CD8-positive, alpha-beta memory T cell (primary cell): ENCODE measurements at places on chromosomes 1 and 21.
A peak's percentile ranks its signal among the peaks of the same experiment; 100 is the strongest.

DNA sequence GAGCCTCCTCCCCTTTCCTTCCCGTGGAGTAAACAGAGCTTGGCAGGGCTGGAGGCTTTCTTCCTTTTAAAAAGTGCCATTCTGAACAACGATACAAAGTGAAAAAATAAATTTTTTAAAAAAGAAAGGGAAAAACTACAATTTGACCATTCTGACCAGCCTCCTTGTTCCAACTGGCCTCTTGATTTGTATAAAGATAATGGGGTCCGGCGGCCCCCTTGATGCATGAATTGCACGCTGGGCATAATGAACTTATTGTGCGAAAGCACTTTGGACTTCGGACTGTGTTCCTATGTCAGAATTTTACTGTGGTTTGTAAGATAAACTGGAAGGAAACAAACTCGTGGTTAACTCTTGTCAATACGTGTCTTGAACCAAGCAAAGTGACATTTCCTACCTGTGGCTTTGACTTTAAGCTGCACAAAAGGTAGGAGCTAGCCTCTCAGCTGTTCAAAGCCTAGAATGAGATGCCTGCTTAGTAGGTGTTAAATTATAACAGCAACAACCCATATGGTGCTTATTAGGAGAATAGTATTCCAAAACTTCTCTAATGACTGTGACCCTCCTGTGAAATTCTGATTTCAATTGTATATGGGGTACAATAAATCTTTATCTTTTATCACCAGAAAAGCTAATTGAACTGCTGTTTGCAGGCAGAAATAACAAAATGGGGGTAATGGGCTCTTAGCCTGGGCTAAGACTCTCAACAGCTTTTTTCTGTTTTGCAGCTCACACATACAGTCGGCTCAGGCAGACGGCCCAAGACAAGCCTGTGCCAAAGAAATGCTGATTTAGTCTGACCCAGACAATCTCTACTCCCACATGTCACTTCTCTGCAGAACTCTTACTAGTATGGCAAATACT is 9.3 kb downstream of the IRF2BP2 start:
- DNase-seq: no peak

DNA sequence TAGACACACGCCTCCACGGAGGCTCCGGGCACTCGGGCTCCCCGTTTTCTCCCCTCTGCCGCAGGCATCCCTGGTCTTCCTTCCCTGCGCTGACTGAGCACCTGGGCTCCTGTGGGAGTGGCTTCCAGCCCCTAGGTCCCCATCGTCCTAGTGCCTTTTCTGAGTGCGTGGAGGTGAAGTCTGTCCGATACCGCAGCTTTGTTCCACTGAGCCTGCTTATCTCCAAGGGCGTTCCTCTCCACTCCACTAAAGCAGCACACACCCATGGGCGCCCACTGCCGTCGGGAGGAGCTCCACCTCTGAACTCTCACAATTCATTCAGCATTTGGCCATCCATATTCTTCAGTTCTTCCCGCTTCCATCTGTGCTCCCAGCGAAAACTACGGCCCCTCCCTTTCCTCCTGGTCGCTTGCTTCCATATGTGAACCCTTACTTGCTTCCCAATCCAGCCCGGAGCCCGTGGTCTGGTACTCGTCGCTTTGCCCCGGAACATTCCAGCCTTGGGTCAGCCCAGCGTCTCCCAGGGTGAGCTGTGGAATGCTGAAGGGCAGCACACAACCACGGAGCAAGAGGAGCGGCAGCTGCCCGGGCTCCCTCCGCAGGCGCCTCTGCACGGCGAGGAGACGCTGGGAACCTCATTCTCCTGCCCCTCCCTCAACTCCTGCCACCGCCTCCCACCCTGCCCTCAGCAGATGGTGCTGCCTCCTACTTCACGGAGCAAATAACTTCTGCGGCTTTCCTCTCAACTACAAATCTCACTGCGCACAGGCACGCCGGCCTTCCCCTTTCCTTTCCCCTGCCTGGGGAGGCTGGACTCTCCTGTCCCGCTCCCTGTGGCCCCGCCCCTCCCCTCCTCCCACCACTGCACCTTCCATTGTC is 27.5 kb downstream of the ATP8B2 start:
- DNase-seq: peak; percentile 45

GRCh38 chr1:225873281-225873850 is 8.8 kb downstream of the TMEM63A start:
- no peak for DNase-seq

GRCh38 chr21:31730712-31731055 is 1.2 kb downstream of the SCAF4 start:
- no peak for DNase-seq

- no peak for DNase-seq
Observed at GRCh38 chr1:150009604-150010392, 728 bp downstream of the OTUD7B start.

DNA sequence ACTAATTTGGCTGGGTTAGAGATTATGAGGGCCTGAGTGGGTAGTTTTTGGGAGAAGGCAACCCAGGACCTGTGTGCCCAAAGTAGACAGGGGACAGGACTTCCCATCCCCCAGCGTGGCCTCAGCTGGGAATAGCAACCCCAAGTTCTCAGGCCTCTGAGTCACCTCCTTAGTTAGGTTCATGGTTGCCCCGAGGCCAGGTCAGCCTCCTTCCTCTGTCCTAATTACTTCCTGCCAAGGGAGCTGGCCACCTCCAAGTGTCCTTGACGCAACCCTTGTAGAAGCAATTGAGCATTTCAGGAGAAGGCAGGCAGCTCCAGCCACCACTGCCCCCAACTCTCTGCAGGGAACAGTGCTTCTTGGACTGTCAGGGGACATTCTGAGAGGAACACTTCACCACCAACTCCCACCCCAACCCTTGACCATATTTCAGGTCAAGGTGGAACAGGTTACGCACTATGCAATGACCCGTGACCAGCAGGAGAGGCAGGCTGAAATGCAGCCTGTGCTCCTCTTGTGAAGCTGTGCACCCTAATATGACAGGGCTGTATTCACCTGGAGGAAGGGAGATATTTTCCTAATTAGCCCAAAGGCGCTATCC is 5.1 kb upstream of the NT5C1A start:
- no peak for DNase-seq

GRCh38 chr1:14524826-14525636 is 73.5 kb upstream of the KAZN start:
- DNase-seq: no peak

DNA sequence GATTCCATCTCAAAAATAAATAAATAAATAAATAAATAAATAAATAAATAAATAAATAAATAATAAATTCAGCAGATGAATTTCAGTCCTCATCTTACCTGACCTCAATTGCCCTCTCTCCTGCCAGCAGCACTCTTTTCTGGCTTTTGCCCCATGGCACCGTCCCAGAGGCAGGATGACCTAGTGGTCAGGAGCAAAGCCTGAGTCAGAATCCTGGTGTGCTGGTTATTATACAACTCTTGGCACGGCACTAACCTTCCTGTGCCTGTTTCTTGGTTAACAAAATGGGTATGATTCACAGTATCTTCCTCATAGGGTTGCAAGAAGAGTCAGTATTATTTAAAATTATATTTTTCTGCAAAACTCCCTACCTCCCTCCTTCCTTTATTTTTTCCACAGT is 43.0 kb downstream of the NKAIN1 start:
- DNase-seq: no peak

- no peak for DNase-seq
Observed at GRCh38 chr1:52460694-52461093, 56.3 kb downstream of the PRPF38A start.

GRCh38 chr21:27220416-27220815 is 253.5 kb upstream of the ADAMTS5 start:
- no peak for DNase-seq

GRCh38 chr1:61070054-61070453 is 12.3 kb upstream of the NFIA start:
- DNase-seq: no peak

- no peak for DNase-seq
Observed at GRCh38 chr1:6473974-6474814, 8.2 kb upstream of the TNFRSF25 start.

GRCh38 chr1:168365719-168366479 is 85.2 kb downstream of the TBX19 start:
- DNase-seq: no peak

- DNase-seq: no peak
Observed at GRCh38 chr1:244789731-244790130, 45.7 kb upstream of the COX20 start.

DNA sequence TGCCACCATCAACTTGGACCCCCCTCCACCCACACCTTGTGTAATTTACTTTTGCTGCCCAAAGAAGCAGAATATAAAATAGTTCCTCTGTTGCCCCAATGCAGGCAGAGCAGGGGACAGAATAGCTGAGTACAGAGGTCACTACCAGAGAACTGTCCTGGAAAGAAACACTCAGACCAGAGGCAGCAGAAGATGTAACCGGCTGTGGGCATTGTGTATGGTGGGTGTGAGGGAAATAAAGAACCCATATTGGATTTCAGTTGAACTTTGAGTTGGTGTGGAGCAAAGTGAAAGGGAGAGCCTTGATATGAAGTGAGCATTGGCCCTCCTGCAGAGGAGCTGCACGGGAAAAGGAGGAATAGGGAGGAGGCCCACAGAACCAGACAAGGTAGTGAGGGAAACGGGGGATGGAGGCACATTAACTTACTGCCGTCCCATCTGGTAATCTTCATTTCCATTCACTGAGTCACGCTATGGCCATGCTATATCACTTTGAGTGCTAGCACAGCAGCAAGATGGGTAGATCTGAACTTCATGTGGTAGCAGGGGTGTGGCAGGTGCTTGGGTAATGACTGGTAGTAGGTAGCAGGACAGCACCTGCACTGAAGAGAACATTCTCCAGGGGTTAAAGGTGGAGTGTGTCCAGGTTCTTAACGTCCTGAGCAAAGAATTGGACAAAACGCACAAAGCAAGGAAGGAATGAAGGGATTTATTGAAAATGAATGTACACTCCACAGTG is 56.3 kb upstream of the FBXO28 start:
- no peak for DNase-seq

GRCh38 chr1:232709386-232709785 is 79.5 kb upstream of the SIPA1L2 start:
- DNase-seq: no peak

- DNase-seq: no peak
Observed at GRCh38 chr1:199311478-199312262, 672.8 kb downstream of the PTPRC start.

DNA sequence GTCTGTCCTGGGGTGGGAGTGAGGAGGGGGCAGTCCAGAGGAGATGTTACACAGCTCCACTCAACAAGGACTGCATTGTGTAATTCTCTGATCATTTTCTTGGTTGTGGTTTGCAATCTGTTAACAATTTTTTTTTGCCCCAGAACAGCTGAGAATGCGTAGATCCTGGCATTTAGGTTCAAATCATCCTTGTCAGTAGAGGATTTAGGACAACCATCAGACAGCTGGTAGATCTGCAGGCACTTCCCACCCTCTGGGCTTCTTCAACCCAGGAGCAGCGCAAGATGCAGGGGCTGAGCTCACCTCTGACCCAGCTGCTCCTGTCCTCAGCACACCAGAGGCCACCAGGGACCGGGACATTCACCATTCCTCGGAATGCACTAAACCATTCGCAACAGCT is 13.5 kb downstream of the BCAR3 start:
- DNase-seq: no peak

DNA sequence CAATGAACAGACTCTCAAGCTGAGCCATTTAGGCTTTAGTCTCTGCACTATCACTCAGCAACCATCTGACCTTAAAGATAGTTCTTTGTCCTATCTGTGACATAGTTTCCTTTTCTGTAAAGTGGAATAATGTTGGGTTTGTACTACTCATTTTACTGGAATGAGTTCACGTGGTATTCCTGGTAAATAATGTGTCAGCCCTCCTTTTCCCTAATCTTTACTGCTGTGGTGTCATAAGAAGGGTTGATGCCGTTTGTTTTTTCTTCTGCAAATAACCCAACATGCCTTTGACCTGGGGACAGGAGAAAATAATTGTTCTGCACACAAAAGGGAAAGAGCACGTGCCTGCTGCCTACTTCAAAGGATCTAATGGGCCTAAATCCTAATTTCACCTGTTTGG is 297.8 kb downstream of the BRINP3 start:
- no peak for DNase-seq

DNA sequence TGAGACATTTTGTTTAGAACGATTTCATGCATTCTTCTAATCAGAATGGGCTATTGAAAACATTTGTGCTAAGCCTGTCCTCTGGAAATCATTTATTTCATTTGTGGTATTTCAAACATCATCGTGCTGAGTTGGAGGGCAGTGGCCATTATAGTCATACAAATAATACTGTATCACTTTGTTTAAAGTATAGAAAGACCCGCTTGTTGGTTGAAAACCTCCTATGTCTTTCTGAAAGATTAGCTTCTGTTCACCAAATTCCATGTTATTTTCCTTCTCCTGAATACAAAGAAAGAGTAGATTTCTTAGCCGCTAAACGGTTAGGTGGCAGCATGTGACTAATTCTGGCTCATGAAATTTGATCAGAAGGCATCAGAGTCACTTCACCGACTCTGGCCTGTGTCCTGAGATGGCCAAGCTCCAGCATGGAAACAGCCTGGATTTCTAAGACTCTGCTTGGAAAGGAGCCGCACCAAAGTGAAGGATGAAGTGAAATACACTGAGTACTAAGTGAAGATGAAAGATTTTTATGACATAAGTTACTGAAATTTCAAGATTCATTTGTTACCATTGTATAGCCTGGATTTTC is 355.1 kb downstream of the USP25 start:
- no peak for DNase-seq

- DNase-seq: no peak
Observed at GRCh38 chr1:109909561-109909960, 1.1 kb upstream of the CSF1 start.

GRCh38 chr1:158324395-158324794 is 6.9 kb downstream of the CD1B start:
- no peak for DNase-seq
